ENCODE measurements at places on chromosomes 4 and X.

DNA sequence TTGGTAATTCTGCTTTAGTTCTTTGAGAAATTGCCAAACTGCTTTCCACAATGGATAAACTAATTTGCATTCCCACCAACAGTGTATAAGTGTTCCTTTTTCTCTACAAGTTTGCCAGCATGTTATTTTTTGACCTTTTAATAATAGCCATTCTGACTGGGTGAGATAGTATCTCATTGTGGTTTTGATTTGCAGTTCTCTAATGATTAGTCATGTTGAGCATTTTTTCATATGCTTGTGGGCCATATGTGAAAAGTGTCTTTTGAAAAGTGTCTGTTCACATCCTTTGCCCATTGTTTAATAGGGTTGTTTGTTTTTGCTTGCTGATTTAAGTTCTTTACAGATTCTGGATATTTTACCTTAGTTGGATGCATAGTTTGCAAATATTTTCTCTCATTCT is 25.9 kb downstream of the ENPEP start:
- DNase-seq: no peak

DNA sequence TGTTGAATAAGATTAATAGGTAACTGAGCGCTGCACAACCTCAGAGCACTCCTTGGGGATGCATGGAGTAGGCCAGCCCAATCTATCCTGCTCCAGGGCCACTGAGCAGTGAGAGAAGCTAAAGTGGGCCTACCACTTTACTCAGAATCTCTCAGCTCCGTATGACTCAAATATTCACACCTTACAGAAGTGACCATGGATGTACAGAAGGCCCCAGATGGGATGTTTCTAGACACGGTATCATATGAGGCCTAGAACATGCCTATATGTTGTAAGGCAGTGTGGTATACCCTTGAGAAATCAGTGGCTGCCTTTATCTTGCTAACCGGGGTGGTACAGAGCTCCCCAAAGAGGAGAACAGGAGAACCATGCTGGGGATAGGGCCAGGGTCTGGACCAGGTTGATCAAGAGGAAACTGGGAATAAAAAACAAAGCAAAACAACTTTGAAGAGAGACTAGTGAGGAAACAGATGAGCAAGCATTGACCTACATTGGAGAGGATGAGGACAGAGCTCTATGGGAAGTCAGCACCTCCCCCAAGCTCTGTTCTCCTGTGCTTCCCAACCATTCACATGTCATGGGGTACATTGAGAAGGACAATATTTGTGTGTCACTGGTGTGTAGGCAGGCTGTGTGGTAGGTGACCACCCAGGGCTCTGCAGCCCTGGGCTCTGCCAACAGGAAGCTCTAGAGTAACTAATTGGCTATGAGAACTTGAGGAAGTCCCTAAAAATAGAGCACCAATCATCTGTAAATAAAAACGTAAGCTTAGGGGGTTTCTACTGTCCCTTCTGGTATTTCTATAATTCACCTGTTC is 31.4 kb downstream of the HOPX start:
- no peak for DNase-seq

GRCh38 chrX:129726307-129727111 is 12.3 kb upstream of the XPNPEP2 start:
- DNase-seq: no peak

- DNase-seq: no peak
Measured at GRCh38 chrX:23136816-23137215, 137.1 kb downstream of the DDX53 start.

DNA sequence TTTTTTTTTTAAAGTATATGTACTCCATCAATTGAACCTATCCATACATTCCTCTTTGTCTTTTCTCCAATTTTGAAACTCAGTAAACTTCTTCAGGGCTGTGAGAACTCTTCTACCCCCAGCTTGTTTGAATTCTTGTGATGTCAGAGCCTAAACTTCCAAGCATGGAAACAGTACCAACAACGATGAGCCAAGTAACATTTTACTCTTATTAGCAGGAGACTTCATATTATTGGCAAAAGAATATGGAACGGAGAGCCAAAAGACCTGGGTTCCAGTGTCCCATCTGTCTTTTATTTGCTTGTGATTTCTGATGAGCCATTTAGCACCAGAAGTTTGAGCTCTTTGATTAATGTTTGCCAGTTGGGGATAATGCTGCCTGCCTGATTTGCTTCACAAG is 5.3 kb downstream of the DIAPH2 start:
- DNase-seq: no peak

DNA sequence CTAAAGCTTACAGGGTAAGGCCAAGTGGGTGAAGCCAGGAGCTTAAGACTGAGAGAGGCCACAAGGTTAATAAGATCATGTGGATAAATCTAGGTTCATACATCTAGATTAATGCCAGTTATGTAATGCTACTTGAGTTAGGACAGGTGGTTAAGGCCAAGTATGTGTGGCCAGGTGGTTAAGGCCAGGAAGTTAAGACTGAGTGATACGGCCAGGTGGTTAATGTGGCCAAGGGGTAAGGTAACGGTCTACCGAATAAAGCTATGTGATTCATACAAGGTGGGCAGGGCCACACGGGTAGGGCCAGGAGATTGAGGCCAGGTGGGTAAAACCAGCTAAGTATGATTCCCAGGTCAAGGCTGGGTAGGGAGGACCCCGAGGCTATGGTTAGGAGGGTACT is 223.0 kb downstream of the TACR3 start:
- DNase-seq: no peak

DNA sequence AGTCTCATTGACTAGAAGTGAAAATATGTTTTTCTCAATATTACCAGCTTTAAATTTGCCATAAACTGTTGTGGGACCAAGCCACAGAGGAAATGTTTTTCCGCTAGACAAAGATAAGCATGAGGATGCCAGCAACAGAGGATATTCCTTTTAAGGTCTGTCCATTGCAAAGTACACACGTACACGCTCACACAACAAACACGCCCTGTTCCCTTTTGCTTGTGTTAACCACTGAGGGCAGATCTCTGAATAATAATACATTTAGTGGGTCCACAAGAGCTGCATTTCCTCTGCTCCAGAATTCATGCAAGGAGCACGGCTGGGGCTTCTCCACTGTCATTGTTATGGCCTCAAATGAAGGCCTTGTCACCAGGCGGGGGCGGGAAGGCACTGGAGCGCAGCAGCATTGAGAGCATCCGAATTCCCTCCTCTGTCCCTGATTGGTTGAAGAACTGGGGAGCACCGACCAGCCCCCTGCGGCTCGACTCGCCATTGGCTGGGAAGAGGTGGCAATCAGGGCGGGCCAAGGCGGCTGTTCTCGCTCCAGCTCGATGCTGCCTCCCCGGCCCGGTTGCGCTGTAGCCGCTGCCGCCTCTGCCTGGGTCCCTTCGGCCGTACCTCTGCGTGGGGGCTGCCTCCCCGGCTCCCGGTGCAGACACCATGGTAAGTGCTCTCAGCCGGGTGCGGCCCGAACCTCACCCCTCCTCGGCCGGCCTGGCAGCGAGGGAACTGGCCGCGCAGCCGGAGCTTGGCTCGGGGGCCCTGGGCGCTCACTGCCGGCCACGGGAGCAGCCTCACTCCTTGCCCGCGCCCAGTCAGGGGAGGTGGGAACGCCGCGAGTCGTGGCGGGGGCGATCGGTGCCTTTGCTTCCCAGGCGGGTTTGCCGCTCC is at the start of gene GUCY1B1:
TSS of gene GUCY1B1 (plus strand) at position 541 of the 891 bp plus-strand sequence. CDS start at position 661, 120 bp downstream.
- DNase-seq: peak; percentile 37

Data from stimulated activated CD8-positive, alpha-beta memory T cell treated with anti-CD3 and anti-CD28 coated beads, Interleukin-2, amount 100 ng/mL, for 1 hour (primary cell).